ENCODE measurements at places on chromosomes 4 and X.

GRCh38 chrX:68917799-68918198, 89.0 kb downstream of the EFNB1 start:
- no peak for DNase-seq

DNA sequence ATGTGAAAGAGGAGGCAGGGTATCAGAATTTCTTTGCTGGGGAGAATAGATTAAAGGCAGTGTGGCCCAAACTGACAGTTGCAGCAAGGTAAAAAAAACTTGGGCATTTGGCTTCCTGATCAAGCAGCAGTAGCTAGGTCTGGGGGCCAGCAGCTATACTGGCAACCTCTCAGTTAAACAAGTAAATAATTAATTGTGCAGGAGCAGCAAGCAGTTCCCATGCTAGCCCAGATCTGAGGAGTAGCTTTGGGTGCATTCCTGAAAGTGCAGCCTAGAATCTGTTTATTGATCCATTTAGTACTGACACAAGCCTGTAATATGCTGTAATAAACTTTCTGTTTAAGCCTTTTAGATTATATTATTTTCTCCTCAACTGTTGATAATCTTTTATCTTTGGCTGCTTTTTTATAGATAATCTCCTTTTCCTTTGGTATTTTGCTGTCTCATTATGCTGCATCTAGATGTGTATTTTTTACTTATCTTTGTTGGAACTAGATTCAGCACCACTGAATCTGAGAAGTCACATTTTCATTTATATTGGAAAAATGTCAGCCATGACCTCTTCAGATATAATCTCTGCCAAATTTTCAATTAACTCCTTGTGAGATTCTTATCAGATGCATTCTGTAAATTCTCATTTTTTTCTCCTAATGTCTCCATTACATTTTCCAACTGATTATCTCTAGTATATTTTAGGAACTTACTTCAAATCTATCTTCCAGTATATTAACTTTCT, 276.3 kb downstream of the STPG2 start:
- DNase-seq = no peak

- DNase-seq = no peak
These were observed 325.4 kb upstream of the MAGEB2 start for GRCh38 chrX:29890004-29890403.

DNA sequence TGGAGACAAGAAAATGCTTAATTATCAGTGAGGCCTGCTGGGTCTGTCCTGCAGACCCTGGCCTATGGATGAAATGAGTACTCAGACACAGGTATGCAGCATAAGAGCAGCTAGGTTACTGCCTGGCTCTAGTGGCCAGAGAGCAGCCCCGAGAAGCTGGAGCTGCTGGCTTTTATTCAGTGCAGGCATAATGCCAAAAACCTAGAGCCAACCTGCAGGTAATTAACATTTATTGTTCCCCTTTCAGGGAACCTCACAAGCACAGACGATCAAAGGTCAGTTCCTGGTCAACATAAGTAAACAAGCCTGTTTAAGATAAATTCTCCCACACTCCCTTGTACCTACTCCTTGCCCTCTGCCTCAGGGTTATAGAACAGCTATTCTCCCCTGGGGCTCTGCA, 13.3 kb downstream of the IDS start:
- DNase-seq = no peak

GRCh38 chr4:4642496-4643000, 100.7 kb upstream of the STX18 start:
- DNase-seq = no peak

DNA sequence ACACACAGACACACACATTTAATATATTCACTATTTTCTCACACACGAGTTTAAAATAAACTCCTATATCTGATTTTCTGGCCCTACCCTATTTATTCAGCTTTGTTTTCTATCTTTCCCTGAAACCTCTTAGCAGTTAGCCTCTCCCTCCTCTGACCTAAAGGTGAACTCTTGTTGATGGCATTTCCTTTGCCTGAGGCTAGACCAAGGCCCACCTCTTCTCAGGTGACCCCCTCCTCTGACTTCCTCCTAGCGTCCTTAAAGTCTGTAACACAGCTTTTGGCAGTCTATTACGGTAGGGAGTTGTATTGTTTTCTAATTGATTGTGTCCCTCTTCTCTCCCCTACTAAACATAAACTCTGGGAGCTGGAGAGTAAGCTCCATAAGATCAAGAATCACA, 1.7 kb upstream of the SRPX2 start:
- DNase-seq = no peak

DNA sequence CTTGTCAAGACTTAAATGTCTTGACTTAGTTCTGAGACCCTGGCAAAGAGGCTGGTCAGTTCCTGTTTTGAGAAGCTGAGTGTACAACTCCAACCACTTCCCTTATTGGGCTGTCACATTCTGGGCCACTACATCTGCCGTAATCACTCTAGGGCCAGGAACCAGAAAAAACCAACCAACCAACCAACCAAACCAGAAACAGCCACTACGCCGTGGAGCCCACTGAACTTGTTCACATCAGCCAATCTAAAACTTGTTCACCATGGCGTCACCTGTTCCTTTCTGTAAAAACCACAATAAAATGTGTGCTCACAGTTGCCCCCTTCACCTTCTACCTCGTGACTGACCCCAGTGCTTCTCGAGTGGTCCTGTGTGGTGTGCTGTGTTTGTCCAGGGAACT, 107.3 kb downstream of the JADE1 start:
- DNase-seq = no peak

- no peak for DNase-seq
These were observed 18.9 kb downstream of the DNAJB14 start for GRCh38 chr4:99927566-99927965.

DNA sequence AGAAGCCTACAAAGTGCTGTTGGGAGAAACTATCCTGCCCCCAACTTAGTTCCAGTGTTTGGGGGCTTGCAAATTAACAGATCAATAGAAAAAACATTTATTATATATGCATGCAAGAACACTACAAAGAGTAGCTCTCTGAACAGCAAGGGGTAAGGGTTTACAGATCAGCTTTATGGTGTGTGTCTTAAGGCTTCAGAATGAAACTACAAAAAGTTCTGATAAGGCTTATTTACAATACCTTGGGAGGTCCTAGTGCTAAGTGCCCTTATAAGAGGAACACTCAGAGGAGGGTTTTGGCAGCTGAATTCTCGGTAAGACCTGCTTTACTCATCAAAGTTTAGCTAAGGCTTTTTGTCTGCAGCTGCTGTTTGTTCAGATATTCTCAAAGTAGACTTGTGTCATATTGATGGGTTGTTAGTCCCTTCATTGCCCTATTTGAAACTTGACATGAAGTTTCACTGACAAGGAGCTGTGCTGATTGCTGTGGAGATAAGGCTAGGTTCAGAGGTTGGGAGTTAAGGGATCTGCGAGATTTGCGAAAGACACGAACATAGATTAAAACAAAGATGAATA, 7.7 kb downstream of the ERVMER34-1 start:
- DNase-seq = no peak

DNA sequence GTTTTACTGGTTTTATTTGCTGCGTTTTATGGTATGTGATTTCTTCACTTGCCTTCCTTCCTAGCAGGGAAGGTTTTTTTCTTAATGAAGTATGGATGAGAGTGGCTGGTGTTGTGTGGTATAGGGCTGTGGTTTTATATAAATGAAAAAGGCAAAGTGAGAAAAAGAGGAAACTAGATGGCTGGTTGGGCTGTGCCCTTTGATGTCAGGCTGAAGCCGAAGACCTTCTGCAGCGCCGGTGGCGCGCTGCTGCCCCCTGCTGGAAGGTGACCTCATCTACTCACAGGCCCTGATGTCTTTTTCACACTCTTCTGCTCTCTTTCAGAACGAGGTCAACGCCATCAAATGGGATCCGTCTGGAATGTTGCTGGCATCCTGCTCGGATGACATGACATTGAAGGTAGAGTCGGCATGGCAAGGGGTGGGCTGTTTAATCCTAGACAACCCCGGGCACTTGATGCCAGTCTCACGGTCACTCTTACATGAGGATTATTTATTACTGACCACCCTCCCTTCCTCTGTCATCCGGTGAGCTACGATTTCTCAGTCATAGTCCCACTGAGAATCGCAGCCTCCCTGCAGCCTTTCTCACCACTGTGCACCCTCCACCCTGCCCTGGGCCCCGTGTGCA, 56.6 kb downstream of the GPR143 start:
- DNase-seq = peak; percentile 50

GRCh38 chr4:173537613-173538147, 7.7 kb upstream of the HAND2 start:
- DNase-seq = no peak

GRCh38 chr4:77959566-77960338, 97.1 kb downstream of the MRPL1 start:
- peak; percentile 69 for DNase-seq

DNA sequence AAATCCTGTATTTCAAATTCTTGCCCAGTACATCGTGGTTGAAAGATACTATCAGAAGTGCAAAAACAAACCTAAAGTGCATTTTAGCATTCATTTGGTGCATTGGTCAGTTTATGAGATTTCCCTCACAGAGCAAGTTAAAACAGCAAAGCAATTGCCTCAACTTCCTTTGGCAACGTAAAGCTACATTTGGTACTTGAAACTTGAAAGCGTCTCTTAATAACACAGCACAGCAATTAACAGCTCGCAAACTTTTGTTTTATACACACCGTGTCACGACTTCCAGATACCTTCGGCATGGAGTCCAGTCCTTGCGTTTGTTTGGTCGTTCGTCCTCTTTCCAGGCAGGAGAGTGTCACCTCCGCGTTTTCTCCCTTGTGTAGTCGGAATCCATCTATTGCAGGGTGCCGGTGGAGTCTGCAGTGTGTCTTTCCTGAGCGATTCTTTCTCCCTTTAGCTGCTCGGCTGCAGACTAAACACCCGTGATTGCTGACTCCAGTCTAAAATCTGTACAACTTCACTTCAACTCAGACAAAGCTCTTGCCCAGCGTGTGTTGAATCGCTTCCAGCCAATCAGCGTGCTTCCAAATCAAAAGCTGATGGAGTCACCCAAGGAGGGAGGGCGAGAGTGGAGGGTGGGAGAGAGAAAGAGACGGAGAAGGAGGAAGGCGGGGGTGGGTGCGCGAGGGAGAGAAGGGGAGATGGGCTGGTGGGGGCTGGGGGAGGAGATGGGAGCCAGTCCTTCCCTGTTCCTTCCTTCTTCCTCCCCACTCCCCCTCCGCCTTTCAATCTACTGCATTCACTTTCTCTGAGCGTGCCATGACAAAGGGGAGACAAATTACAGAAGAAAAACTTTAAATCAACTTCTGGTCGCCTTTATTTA, at the start of gene PCDH18:
Gene PCDH18, minus strand, starts transcription at position 509 of the 883 bp plus-strand sequence. Its CDS starts 406 bp downstream, at position 103.
- peak; percentile 59 for DNase-seq

GRCh38 chr4:146585761-146586333, 52.8 kb upstream of the POU4F2 start:
- no peak for DNase-seq

DNA sequence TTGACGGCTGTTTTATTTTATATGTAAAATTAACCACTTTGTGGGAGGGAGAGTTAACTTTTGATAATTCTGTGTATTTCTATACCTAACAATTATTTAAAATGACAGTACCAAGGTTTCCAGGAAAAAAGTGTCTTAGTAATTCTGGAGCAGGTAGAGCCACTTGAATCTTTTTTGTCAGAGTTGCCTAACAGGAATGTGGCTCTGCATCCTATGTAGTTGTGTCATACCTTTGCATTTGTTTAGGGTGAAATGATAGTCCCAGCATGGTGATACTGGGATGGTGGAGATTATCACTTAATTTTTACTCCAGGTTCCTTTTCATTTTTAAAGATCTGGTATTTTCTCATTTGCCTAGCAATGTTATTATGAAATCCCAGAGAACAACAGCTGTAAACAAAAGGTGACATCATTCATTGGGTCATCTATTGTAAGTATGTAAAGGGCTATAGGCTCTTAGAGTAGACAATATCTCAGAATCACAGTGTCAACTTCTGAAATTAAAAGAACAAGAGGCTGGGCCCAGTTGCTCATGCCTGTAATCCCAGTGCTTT, 9.6 kb downstream of the SGMS2 start:
- no peak for DNase-seq

DNA sequence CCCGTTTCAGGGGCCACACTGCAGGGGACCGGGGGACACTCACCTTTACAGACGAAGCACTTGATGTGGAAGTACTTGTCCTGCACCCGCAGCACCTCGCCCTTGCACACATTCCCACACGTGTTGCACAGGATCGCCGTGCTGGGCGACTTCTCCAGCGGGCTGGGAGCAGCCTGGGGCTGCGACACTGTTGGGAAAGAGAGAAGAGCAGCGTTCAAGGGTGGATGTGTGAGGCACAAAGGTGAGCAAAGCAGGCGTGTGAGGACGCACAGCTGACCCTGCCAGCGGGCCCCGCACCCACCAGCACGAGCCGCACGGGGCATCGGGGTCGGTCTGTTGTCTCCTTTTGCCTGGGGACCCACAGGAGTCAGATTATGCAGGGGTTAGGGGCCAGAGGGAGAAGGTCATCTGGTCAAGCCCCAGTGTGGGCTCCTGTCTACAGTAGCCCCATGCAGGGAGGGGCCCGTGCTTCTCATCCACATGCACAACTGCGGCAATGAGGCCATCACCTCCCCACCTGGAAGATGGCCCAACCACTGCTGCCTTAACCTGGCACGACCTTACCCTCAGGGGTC, 52.1 kb downstream of the ABLIM2 start:
- DNase-seq = no peak

DNA sequence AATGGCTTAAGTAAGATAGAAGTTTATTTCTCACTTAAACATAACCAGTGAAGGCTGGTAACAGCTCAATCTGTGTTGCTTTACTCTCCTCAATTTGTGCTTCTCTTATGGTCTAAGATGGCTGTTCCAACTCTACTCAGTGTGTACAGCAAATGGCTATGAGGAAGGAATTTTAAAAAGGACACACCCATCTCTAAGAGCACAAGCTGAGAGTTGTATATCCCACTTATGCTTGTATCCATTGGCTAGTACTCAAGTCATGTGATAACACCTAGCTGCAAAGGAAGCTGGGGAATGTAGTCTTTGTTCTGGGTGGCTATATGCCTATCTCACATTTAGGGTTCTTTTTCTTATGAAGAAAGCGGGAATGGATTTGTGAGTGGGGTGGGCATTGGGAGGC, 63.3 kb downstream of the GPAT3 start:
- peak; percentile 43 for DNase-seq

DNA sequence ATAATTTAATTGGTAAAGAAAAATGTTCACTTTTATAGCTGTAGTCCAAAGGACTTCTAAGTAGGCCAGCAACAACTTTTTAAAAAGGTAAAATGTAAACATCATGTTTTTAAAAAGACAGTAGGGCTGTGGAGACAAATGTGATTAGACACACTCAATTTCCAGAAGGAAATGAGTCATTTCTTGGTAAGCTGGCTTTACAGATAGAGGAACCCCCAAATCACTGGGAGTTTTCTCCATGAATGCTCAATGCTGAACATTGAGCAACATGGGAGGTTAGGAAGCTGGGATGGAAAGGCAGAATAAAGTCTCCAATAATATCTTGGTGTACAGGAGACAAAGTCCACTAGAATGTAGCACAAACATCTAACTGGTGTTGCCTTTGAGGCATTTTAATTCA, 121.3 kb downstream of the NWD2 start:
- DNase-seq = no peak
